ENCODE measurements at places on chromosomes 3 and 15. TPM values are rescaled to one million over a fixed set of nuclear protein-coding genes. Genes with fewer than 3 reads are reported as not detected.

The CLDN16 gene
- total RNA-seq = not detected

The KBTBD8 gene
- total RNA-seq = 4.7 TPM

The ERICH6 gene
- not detected for total RNA-seq

The NR2F2 gene
- total RNA-seq = 8.5 TPM

The SLC24A5 gene
- not detected for total RNA-seq

The NEO1 gene
- 10.9 TPM for total RNA-seq

The GRK7 gene
- under 0.01 TPM for total RNA-seq

The RBP2 gene
- not detected for total RNA-seq

The HDGFL3 gene
- 6.1 TPM for total RNA-seq

The CFAP20DC gene
- total RNA-seq = 0.82 TPM

The SPATA16 gene
- 0.08 TPM for total RNA-seq

The C15orf62 gene
- total RNA-seq = not detected

The PLSCR5 gene
- total RNA-seq = not detected

The RAP2B gene
- total RNA-seq = 38.8 TPM
